HFFc6 (cell line): ENCODE measurements at places on chromosomes 6 and 20.

- H3K27ac ChIP-seq: no peak overlapping the region
- DNase-seq: peak; percentile 31
- H3K4me1 ChIP-seq: peaks cover 3% of the 10 kb centered on the region
- no peak overlapping the region for H3K4me3 ChIP-seq
- H3K36me3 ChIP-seq: peaks cover 4% of the 10 kb centered on the region; the same call in 1 of the 2 replicates
These were observed 193.1 kb upstream of the SIM1 start for GRCh38 chr6:100657678-100658330.

DNA sequence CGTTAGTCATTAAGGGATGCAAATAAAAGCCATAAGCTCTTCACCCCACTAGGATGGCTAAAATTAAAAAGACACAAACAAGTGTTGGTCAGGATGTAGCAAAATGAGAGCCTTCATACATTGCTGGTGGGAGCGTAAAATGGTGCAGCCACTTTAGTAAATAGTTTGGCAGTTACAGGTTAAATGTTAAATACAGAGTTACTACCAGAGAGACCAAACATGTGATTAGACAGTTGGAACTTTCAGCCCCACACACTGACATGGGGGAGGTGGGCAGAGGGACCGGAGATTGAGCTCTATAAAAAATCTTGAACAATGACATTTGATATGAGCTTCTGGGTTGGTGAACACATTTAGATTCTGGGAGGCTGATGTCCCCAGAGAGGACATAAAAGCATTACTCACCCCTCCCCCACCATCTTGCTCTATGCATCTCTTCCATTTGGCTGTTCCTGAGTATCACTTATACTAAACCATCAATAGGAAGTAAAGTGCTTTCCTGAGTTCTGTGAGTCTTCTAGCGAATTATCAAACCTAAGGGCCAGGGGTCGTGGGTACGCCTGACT, 20.4 kb upstream of the ZNF318 start:
- DNase-seq: no peak
- peaks cover 13% of the 10 kb centered on the region for H3K27me3 ChIP-seq
- H3K27ac ChIP-seq: no peak overlapping the region
- H3K36me3 ChIP-seq: no peaks in the 10 kb centered on the region
- H3K4me3 ChIP-seq: no peak overlapping the region

GRCh38 chr6:106892186-106892585, 82.3 kb downstream of the CD24 start:
- no peaks in the 10 kb centered on the region for H3K36me3 ChIP-seq
- peaks cover 3% of the 10 kb centered on the region for H3K27me3 ChIP-seq
- H3K4me3 ChIP-seq: no peak overlapping the region
- H3K27ac ChIP-seq: no peak overlapping the region
- H3K4me1 ChIP-seq: peaks cover 9% of the 10 kb centered on the region
- no peak for DNase-seq

GRCh38 chr6:27742833-27743573, 169.2 kb downstream of the OR2B2 start:
- H3K4me1 ChIP-seq: peaks cover 6% of the 10 kb centered on the region
- H3K27me3 ChIP-seq: peaks cover 8% of the 10 kb centered on the region
- H3K36me3 ChIP-seq: no peaks in the 10 kb centered on the region
- no peak overlapping the region for H3K4me3 ChIP-seq

GRCh38 chr6:97925504-97925903, 642.5 kb upstream of the MMS22L start:
- H3K27ac ChIP-seq: no peak overlapping the region
- no peaks in the 10 kb centered on the region for H3K4me1 ChIP-seq
- H3K36me3 ChIP-seq: peaks cover 4% of the 10 kb centered on the region; the same call in 1 of the 2 replicates
- no peaks in the 10 kb centered on the region; the same call in 1 of the 2 replicates for H3K27me3 ChIP-seq
- no peak for DNase-seq

DNA sequence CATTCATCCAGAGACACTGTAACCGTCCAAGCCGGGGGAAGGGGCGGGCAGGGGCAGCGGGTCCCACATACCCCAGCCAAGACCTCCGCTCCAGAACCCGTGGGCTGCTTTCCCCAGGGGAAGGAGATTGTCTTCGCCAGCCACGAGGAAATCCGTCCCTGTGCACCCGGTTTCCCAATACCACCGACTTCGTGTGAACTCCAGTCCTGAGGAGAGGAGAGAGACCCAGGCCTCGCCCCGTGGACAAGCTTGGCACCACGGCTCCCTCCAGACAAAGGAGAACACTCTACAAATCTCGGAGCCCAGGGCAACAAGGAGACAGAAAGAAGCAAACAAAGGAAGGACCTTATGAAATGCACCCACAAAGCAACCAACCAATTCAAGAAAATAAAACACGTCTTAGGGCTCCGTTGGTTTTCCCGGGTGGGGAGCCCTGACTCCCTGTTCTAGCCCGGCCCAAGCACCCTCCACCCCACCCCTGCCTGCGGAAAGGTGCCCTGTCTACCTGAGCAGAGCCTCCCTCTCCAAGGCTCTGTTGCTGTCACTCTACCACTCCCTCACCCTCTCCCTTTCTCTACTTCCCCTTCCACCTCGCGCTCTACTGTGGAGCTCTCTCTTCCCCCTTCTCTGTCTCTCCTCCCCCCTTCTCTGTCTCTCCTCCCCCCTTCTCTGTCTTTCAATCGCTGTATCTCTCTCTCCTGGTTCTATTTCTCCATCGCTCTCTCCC, 1382.8 kb upstream of the DEFB115 start:
- H3K27ac ChIP-seq: no peak overlapping the region
- no peaks in the 10 kb centered on the region for H3K27me3 ChIP-seq
- DNase-seq: no peak
- no peaks in the 10 kb centered on the region for H3K4me1 ChIP-seq
- H3K36me3 ChIP-seq: peaks cover 22% of the 10 kb centered on the region

- H3K4me3 ChIP-seq: no peak overlapping the region
- no peak for DNase-seq
- H3K27me3 ChIP-seq: peaks cover 18% of the 10 kb centered on the region
- H3K4me1 ChIP-seq: no peaks in the 10 kb centered on the region
- no peak overlapping the region for H3K27ac ChIP-seq
These were observed 15.2 kb downstream of the CTCFL start for GRCh38 chr20:57509665-57510237.

DNA sequence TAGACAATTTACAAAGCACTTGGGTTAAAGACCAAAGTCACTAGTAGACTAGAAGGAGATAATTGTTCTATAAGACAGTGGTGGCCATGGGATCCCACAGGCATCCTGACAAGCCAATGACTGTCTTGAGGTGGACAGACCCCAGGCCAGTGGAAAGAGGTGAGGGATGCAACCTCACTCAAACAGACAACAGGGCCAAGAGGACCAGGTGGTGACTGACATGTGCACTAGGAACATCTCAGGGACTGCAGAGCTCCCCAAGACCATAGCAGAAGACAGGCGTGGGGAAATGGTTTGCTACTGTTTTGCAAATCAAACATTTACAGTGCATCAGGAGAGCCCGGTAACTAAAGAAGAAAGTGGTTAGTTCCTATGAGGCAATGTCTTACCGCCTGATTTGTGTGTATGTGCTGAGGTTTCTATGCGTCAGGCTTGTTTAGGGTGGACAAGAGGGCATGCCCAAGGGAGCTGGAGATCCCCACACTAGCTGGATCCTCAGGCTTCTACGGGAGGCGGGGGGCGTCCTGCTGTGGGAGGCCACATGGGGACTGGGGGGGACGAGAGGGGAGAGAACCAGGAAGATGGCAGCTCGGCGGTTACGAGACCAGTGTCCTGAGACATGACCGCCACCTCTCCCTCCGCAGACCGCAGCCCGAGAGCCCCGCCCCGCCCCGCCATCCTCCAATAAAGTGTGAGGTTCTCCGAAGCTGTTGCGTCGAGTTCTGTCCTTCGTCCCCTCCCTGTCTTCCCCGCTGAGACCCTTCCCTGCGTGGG, 623 bp upstream of the MRPS26 start:
- H3K27ac ChIP-seq: peak overlapping the region; percentile 84
- peak overlapping the region; percentile 92 for H3K4me3 ChIP-seq
- peaks cover 15% of the 10 kb centered on the region for H3K36me3 ChIP-seq
- H3K4me1 ChIP-seq: peaks cover 28% of the 10 kb centered on the region
- peak; percentile 64 for DNase-seq

GRCh38 chr20:62400021-62400420, 7.1 kb downstream of the CABLES2 start:
- H3K27ac ChIP-seq: no peak overlapping the region
- H3K4me3 ChIP-seq: no peak overlapping the region
- H3K27me3 ChIP-seq: no peaks in the 10 kb centered on the region; the same call in 1 of the 2 replicates
- no peak for DNase-seq

- peaks cover 7% of the 10 kb centered on the region; the same call in 1 of the 2 replicates for H3K27me3 ChIP-seq
- no peak for DNase-seq
- peaks cover 46% of the 10 kb centered on the region for H3K36me3 ChIP-seq
- peaks cover 69% of the 10 kb centered on the region for H3K4me1 ChIP-seq
- H3K4me3 ChIP-seq: no peak overlapping the region
These were observed 8.2 kb downstream of the CDC25B start for GRCh38 chr20:3804254-3804751.
